ENCODE measurements at places on chromosomes 2 and 18.

- no peak for DNase-seq
Observed at GRCh38 chr2:152716805-152717227, 445 bp downstream of the PRPF40A start.

- DNase-seq = no peak
Observed at GRCh38 chr2:86280191-86280667, 57.2 kb downstream of the REEP1 start.

DNA sequence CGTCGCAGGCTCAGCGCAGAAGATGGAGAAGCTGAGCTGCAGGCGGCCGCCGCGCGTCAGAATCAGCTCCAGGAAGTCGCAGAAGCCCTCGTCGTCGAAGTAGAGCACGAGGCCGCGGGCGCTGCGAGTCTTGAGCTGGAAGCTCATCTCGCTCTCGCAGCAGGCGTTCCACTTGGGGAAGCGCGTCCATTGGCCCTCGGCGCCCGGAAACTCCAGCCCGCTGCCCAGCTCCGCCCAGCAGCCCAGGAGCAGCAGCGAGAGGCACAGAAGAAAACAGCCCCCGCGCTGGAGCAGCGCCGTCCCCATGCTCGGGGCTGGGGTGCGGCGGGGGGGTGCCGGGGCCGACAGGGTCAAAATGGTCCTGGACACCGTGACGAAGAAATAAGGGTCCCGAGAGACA, 4.0 kb downstream of the NRXN1 start:
- no peak for DNase-seq

- DNase-seq = no peak
Observed at GRCh38 chr18:67510831-67511230, 5.7 kb downstream of the DSEL start.

DNA sequence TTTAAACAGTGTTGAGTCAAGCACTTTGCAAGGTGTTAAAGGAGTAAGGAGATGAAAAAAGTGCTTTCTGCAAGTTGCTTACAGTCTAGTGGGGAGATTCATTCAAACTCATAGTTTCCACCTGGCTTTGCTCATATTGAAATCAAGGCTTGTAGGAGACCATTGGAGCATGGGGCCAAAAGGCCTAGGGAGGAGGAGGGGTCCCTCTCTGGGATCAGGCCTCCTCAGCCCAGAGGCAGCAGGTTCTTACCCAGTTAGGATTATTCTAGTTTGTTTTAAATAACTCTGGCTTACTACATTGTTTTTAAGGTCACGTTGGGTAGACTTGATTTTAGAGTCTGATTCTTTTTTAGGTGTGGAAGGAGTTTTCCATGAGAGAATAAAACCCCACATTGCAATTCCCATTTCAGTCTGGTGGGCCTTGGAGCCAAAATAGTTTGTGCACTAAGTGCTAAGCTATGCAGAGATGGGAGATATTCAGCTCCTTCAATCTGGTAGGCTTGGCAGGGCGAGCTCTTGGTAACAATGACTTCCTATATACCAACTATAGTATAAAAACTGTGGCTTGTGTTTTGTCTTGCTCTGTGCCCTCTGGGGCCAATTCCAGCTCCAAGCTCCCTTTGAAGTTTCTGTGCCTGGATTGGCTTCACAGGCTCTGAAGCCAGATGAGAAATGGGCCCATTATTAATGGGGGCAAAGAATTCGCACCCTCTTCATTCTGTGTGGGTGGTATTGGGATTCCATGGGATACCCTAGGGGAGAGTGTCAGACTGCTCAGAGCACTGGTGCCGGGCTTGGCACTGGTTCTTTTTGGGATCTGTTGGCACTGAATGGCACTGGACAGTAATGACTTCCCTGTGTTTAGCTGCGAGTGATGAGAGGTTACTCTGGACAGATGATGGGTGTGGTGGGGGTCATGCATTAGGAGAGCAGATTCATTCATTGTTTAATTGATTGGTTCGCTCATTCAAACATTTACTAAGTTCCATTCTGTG, 301.1 kb downstream of the MYCN start:
- DNase-seq = no peak

DNA sequence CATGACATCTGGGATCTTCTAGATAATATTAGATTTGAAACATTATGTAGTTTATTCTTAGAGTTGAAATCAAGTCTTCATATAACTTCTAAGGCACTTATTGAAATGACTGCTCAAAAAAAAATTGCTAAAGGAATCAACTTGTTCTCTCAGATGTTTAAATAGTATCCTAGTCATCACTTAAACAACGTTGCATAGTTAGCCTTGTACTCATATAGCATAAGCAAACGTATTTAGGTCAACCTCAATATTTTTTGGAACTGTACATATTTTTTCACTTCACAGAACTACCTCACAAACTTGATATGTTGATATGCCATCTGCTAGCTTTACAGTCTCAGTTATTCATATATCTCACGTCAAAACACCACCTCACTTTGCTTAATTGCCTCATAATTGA, 47.1 kb upstream of the CREB1 start:
- no peak for DNase-seq

DNA sequence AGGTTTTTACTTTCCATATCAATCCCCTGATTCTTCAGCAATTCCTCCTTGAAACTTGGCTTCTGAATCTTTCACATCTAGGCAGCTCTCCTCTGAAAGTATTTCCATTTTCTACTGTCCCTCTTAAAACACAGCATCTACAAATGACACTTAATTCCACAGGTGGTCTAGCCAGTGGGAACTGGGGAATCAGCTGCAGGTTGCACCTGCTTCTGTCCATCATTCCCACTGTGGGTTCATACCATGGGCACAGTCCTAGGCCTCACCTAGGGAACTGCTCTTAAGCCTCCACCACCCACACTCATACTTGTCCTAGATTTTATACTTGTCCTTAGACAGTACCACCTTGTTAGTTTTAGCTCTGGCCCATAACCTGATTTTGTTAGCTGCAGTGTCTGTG, 2.2 kb downstream of the LOXL3 start:
- no peak for DNase-seq

- DNase-seq = no peak
Observed at GRCh38 chr2:73068147-73068546, 3.4 kb downstream of the SFXN5 start.

DNA sequence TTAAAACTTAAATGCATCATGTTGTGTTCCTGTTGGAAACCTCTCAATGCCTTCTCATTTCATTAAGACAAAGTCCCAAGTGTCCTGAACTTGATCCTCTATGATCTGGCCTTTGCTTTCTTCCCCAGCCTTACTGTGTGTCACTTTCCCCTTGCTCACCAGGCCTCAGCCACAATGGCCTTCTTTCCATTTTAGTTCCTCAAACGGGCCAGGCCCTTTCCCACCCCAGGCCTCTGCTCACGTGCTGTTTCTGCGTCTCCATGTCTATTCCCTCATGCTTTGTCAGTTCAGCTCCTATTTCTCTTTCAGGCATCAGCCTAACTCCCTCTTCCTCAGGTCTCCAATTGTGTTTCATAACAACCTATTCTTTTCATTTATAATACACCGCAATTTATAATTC, 19.5 kb downstream of the CXCR4 start:
- DNase-seq = no peak

Measured in right forelimb (tissue), 1 donor.